ENCODE measurements at places on chromosomes 13 and 19. TPM values are rescaled to one million over a fixed set of nuclear protein-coding genes. Genes with fewer than 3 reads are reported as not detected.

Gene CNFN
- 1.5 TPM for total RNA-seq

Gene KCNC3
- 57.7 TPM for total RNA-seq

Gene HCST
- total RNA-seq: 1.4 TPM

Gene ELSPBP1
- total RNA-seq: not detected

GRCh38 chr19:6393983-6394412 is 1.0 kb upstream of the GTF2F1 start:
- no peak for DNase-seq

GRCh38 chr13:45830121-45830520 is 21.4 kb downstream of the SIAH3 start:
- DNase-seq: no peak

GRCh38 chr19:47021536-47022139 is 2.0 kb downstream of the NPAS1 start:
- DNase-seq: no peak
